Fibroblast of skin of right quadriceps (primary cell): ENCODE measurements at places on chromosomes 13 and 19.
A peak's percentile ranks its signal among the peaks of the same experiment; 100 is the strongest.

DNA sequence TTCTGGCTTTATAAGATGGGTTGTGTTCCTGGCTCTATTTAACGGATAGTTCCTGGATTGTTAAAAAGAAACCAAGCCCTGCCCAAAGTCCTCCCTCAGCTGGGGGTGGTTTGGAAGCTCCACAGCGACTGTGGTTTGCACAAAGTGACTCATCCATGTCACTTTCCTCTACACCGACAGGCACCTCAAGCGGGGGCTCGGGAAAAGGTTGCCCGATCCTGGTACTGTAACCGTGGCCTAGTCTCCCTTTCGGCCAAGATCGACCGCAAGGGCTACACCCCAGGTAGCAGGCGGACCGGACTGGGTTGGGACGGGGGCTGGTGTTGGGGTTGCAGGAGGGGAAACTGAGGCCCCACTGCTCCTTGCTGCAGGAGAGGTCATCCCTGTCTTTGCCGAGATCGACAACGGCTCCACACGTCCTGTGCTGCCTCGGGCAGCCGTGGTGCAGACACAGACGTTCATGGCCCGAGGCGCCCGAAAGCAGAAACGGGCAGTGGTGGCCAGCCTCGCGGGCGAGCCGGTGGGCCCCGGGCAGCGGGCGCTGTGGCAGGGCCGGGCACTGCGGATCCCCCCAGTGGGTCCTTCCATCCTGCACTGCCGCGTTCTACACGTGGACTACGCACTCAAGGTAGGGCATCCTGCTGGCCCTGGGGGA lies 1.6 kb downstream of the ARRDC2 start:
- DNase-seq = peak; percentile 40

DNA sequence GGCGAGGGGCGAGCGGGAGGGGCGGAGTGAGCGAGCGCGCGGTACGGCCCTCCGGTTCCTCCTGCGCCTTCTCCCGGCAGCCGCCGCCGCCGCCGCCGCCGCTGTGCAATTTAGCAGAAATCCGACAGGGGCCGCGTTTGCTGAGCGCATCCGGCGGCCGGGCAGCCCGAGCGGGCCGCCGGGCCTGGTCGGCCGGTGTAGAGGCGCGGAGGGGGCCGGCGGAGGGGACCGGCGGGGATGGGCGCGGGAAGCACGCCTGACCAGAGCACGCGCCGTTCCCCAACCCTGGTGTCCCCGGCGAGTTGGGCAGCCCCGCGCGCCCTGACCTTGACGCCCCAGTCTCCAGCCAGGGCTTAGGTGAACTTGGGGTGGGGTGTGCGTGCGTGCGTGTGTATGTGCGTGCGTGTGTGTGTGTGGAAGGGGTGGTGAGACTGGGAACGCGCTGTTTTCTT lies 144.5 kb upstream of the ZNF536 start:
- peak; percentile 80 for DNase-seq

DNA sequence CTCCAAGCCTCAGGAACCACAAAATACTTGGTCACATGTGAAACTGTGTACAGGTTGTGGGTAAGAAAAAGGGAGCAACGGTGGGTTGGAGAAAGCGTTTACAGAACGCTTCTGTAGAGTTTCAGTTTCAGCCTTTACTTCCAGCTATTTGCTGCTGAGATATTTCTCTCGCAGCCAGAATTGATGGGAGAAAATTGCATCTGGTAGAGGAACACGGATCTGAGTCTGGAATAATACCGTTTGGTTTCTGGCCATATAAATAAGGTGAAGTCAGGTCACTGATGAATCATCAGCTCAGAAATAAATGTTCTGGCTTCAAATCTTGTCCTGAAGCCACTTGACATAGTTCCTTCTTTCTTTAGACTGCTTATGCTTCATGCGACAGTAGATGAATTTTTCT lies 20.3 kb upstream of the RFC3 start:
- no peak for DNase-seq

DNA sequence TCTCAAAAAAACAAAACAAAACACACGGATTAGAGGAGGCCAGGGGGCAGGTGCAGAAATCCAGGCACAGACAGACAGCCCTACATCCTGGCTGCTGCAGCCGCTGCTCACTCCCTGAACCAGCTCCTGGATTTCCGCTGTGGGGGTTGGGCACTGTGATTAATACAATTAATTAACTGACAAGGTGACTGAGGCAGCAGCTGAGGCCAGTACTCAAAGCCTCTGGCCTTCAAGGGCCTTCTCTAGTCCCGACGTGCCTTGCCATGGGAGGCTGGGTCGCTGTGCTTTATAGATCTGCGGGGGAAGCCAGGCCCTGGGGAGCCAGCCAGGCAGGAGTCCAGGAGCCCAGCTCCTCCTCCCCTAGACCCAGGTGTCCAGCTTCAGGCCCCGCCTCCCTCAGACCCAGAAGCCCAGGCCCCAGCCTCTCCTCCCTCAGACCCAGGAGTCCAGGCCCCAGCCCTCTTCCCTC lies 4.6 kb downstream of the NECTIN2 start:
- no peak for DNase-seq

GRCh38 chr19:38634757-38635482 lies 12.5 kb upstream of the ACTN4 start:
- peak; percentile 56 for DNase-seq

DNA sequence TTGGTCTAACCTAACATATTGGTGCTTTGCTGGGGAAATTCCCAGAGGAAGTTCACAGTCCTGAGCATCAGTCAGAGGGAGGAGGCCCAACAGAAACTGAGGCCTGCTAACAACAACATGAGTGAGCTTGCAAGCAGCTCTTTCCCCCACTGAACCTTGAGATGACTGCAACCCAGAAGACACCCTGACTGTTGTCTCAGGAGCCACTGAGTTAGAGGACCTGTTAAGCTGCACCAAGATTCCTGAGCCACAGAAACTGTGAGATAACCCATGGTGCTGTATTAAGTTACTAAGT lies 193.2 kb upstream of the UBL3 start:
- DNase-seq = no peak

GRCh38 chr19:46081928-46082727 lies 41.3 kb upstream of the IGFL4 start:
- peak; percentile 60 for DNase-seq

- DNase-seq = no peak
Observed at GRCh38 chr19:8045872-8046568, 6.5 kb upstream of the CCL25 start.

GRCh38 chr19:36182612-36183244 lies 30.5 kb upstream of the COX7A1 start:
- peak; percentile 81 for DNase-seq

DNA sequence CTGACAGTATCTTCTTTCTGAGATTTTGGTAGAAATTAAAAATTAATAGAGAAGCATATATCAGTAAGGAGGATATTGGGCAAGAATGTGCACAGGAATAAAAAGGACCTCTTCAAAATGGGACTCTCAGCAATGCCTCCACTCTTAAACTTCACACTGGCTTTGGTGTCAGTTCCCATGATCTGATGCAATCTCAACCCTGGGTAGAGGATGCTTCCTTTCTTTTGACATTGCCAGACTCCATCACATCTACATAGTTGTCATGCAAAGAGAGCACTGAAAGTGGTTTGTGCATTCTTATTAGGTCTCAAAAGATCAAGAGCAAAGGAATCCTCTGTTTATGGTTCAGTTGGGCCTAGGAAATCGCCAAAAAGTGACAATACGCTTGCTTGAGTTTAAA lies 26.3 kb downstream of the STARD13 start:
- no peak for DNase-seq

DNA sequence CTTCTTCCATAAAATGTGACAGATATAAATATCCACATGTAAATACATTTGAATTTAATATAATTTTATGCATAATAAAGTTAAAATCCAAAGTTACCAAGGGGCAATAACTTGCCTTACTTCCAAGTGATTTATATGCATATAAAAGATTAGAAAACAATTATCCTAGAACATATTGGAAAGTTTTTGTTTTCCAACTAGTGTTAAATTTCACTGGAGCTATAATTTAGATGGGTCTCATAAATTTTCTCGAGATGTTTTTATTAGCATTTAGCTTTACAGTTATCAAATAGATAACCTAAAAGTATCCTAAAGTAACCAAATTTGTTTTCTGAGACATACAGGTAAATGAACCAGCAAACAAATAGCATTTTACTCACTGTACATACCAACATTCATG lies 225.3 kb downstream of the SPRY2 start:
- DNase-seq = no peak

GRCh38 chr19:5567360-5567969 lies at the start of gene TINCR:
Gene TINCR (minus strand): TSS chr19:5567953.
- no peak for DNase-seq

DNA sequence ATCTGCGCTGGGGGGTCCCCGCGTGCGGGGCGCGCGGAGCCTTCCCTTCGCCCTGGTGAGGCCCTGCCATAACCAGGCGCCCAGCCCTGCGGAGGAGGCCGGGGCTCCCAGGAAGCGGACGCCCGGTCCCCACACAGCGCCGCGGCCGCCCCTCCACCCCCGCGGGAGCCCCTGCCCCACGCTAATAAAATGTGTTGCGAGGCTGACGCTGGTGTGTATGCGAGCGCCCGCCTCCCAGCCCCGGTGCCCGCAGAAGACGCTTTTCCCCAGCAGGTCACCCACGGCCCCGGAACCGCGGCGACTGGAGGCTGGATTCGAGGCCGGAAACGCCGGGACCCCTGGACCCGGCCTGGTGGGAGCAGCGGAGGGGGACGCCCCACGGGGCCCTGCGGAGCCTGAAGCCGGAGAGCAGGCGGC lies 12.1 kb upstream of the CDC34 start:
- DNase-seq = no peak

DNA sequence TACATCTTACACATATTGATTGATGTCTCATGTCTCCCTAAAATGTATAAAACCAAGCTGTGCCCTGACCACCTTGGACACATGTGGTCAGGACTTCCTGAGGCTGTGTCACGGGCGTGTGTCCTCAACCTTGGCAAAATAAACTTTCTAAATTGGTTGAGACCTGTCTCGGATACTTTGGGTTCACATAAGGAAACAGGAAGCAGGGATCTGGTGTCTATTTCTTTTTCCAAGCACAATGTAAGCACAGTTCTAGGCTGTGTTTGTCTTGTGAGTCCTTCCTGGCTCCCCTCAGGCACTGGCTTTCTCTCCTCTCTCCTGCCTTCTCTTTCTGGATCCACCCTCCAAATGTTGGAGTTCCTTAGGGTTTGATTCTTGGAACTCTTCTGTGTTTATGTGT lies 27.6 kb upstream of the TPT1 start:
- DNase-seq = no peak

GRCh38 chr13:28555096-28555495 lies 60.2 kb upstream of the FLT1 start:
- DNase-seq = no peak

DNA sequence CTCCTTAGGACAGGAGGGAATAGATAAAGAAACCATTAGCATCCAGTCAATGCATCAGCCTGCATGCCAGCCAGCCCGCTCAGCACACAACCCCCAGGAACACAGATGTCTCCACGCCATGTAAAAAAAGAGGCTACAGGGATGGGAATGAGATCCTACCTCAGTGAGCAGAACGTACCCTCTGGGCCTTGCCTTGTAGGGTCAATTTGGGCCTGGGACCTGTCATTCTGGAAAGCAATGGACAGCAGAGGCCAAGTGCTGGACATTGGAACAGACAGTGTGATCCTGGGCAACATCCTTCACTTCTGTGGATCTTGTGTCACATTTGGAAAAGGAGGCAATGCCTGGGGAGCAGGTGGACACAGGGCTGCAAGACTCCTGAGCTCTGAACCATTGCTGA lies 26.0 kb downstream of the VSTM2B start:
- DNase-seq = no peak

- DNase-seq = no peak
Observed at GRCh38 chr13:47241446-47241845, 344.6 kb upstream of the HTR2A start.

DNA sequence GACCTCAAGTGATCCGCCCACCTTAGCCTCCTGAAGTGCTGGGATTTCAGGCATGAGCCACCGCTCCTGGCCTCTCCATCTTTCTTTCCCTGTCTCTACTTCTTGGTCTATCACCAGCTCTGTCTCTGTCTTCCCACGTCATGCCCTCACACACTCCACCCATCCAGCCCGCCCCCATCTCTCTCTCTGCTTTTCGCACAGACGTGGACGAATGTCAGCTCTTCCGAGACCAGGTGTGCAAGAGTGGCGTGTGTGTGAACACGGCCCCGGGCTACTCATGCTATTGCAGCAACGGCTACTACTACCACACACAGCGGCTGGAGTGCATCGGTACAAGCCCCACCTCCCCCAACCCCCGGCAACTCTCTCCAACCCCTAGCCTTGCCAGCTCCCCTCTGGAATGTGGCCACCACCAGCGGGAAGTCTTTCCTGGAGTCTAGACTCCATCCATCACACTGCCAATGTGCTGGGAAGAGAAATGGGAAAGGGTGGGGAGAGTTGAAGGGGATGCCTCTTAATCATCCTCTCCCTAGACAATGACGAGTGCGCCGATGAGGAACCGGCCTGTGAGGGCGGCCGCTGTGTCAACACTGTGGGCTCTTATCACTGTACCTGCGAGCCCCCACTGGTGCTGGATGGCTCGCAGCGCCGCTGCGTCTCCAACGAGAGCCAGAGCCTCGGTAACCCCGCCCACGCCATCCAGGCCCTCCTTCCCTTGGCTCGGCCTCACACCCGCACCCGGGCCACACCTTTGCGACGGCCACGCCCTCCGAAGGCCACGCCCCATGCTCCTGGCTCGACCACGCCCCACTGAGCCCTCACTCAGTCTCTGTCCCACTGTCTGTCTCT lies 22.5 kb downstream of the LTBP4 start:
- peak; percentile 43 for DNase-seq

- DNase-seq = no peak
Observed at GRCh38 chr13:99379856-99380801, 72.9 kb upstream of the GPR183 start.

- no peak for DNase-seq
Observed at GRCh38 chr19:28324275-28325060, 888.5 kb downstream of the UQCRFS1 start.

DNA sequence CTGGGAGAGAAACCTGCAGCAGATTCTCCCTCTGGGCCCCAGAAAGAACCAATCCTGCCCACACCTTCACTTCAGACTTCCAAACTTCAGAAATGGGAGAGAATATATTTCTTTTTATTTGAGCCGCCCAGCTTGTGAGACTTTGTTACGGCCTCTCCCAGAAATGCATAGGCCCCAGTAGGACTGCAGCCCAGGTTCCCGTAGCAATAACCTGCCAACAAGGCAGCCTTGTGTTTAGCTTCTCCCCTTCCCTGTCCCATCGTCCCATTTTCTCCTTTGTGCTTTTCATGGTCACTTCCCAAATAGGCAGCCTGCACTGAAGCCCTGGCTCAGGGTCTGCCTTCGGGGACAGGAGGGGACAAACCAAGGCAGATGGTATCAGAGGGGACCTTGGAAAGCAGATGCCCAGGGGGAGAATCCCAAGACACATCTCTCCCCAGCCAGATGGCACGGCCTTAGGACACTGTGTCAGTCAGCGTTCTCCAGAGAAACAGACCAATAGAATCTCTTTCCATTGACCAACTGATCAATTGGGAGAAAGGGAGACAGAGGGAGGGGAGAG lies 3.7 kb upstream of the ARHGEF7 start:
- no peak for DNase-seq

GRCh38 chr13:40680659-40681323 lies 14.3 kb upstream of the FOXO1 start:
- no peak for DNase-seq

- DNase-seq = no peak
Observed at GRCh38 chr19:38842439-38843174, 7.2 kb downstream of the HNRNPL start.

- DNase-seq = no peak
Observed at GRCh38 chr19:48006762-48007161, 12.3 kb downstream of the ELSPBP1 start.

GRCh38 chr13:73693215-73693614 lies 441.0 kb downstream of the KLF12 start:
- DNase-seq = no peak

GRCh38 chr13:51033421-51034185 lies 77.5 kb downstream of the C13orf42 start:
- no peak for DNase-seq
